T-helper 9 cell (primary cell): ENCODE measurements at places on chromosomes 6 and 20.

DNA sequence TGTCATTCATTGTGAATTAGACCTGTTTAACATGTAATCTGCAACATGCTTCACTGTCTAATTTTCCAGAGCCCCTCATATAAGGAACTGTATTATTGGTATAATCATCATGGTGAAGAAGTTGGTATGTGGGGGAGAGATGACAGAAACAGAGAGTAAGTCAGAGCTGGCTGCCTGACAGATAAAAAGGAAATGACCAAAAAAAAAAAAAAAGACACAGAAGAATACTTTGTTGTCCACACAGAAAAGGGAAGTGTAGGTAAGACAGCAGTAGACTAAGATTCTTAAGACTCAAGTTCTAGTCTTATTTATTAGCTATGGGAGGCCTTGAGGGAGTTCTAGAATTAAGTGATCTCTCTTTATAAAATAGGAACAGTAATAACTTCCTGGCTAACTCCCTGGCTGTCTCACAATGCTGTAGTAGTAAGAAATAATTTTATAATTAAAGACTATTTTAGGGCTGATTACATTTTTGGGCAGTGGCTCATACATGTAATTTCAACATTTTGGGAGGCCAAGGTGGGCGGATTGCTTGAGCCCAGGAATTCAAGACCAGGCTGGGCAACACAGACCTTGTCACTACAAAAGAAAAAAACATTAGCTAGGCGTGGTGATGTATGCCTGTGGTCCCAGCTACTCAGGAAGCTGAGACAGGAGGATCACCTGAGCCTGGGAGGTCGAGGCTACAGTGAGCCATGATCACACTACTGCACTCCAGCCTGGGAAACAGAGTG lies 102.5 kb downstream of the PRL start:
- no peak for DNase-seq

GRCh38 chr6:2157441-2158127 lies 87.8 kb downstream of the GMDS start:
- DNase-seq, result no peak

DNA sequence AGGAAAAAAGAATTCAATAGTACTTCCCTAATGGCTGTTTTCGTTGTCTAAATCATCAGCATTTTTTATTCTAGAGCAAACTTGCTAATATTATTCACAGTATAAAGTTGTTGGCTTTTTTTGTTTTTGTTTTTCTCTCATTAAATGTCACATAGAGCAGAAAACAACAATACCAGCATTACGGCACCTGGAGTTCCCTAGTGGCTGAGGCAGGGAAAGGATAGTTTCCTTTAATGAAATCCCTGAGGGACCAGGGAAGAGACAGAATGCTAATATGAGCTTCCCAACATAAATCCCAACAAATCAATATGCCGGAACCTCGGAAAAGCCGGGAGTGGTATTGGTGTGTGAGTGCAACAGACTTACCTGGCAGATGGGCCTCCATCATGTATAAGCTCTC lies 235.2 kb upstream of the ASCC3 start:
- no peak for DNase-seq

DNA sequence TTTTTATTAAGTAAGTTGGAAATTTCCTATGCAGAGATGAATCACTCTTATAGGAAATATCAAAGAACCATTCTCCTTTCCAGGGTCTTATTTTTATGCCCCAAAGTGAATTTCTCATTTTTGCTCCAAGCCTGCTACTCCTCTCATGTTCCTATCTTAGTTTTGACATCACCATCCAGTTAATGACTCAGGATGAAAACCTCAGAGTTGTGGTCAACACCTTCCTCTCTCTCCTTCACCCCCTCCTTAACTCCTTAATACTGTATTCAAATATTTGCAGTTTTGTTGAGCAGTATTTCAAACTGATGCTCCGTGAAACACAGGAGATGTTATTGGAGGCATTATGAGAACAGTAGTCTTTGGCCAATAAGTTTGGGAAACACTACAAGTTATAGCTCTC lies 64.1 kb downstream of the NRN1 start:
- no peak for DNase-seq

DNA sequence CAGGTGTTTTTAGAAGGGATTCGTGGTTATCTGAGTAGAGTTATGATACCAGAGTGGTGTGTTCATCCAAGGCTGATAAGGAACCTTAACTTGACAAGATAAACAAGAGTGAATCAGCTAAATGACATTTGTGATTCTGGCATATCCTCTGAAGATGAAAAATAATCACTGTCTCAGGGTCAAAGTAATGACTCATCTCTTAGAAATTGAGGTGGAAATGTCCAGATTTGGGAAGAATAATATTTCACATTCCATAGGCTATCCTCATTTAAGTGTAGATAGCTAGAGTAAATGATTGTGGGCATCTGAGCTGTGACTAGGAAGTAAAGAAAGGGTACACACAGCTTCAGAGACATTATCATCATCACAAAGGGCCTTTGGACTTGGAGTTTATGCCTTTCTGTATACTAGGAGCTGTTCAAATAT lies 255.7 kb downstream of the GJA1 start:
- no peak for DNase-seq

DNA sequence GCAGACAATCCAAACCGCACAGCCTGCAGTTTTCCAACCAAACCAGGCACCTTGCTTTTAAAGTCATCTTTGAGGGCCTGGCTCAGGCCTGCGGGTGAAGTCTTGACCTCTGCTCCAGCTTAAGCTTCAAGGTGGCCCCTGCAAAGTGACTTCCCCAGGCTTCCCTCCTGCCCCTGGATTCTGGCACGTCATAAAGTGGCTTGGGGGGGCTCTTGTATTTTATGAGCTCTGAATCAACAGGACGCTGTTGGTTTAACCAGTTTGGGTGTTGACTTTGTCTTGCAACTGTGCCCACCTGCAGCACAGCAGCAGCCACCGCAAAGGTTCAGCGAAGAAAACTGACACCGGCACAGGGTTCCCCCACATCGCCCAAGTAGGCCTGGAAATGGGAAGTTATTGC lies 81.2 kb downstream of the NFATC2 start:
- DNase-seq, result no peak

GRCh38 chr20:54133434-54134427 lies 40.1 kb downstream of the CYP24A1 start:
- no peak for DNase-seq
